Tibial nerve (tissue), 4 donors: ENCODE measurements at places on chromosomes 11 and 22.

- H3K27ac ChIP-seq: no peak overlapping the region
- H3K27me3 ChIP-seq: no peaks in the 10 kb centered on the region
- no peaks in the 10 kb centered on the region for H3K4me1 ChIP-seq
- H3K4me3 ChIP-seq: no peak overlapping the region
- no peak for DNase-seq
- H3K36me3 ChIP-seq: peaks cover 9% of the 10 kb centered on the region
Observed at GRCh38 chr22:28544431-28544868, 135.2 kb downstream of the TTC28 start.

GRCh38 chr11:102615077-102615893, 9.8 kb downstream of the MMP20 start:
- H3K4me3 ChIP-seq: no peak overlapping the region
- no peaks in the 10 kb centered on the region for H3K27me3 ChIP-seq
- DNase-seq: no peak

- H3K4me1 ChIP-seq: no peaks in the 10 kb centered on the region
- no peaks in the 10 kb centered on the region for H3K27me3 ChIP-seq
- no peak for DNase-seq
- H3K4me3 ChIP-seq: no peak overlapping the region
- no peak overlapping the region for H3K27ac ChIP-seq
Observed at GRCh38 chr11:99446400-99446799, 425.7 kb downstream of the CNTN5 start.

- no peak for DNase-seq
- H3K27ac ChIP-seq: no peak overlapping the region
- H3K4me3 ChIP-seq: peak overlapping the region; percentile 33
- H3K4me1 ChIP-seq: peaks cover 46% of the 10 kb centered on the region
Observed at GRCh38 chr11:31809857-31810778, 1.0 kb downstream of the PAX6 start.

- H3K36me3 ChIP-seq: no peaks in the 10 kb centered on the region
- H3K27me3 ChIP-seq: no peaks in the 10 kb centered on the region
- H3K4me1 ChIP-seq: no peaks in the 10 kb centered on the region
- no peak overlapping the region for H3K4me3 ChIP-seq
- no peak for DNase-seq
- H3K27ac ChIP-seq: no peak overlapping the region
Observed at GRCh38 chr11:57069942-57070341, 81.2 kb downstream of the OR5AK2 start.

DNA sequence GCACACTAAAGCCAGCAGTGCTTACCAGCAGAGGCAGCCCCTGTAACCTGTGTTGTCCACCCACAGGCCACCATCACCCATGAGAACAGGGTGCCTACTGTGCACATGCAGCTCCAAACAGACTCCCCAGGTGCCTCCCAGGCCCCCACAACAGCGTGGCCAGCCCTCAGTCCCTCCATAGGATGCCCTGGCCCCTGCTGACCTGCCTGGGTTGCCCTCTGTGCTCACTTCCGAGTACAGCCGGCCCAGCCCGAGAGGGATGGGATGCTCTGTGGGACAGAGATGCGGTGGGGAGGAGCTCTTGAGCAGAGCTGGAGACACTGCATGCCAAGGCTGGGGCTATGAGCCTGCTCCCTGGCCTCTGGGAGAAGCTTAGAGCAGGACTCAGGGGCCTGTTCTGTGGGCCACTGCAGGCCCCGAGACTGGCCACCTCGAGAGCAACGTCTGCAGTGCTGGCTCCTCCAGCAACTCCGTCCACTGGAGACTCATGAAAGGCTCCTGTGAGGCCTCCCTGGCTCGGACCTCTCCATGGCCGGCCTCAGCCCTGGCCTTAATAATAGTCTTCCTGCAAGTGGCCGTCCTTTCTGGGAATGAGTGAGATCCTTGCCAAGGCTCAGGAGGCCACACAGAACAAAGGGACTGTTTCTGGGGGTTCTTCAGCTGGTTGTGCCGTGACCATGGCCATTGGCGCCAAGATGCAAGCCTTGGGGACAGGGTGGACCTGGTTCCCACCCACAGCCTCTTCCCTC, 27.0 kb downstream of the FADS2 start:
- H3K36me3 ChIP-seq: no peaks in the 10 kb centered on the region
- H3K4me3 ChIP-seq: no peak overlapping the region
- peak overlapping the region; percentile 84 for H3K27ac ChIP-seq
- DNase-seq: no peak
- no peaks in the 10 kb centered on the region for H3K27me3 ChIP-seq

DNA sequence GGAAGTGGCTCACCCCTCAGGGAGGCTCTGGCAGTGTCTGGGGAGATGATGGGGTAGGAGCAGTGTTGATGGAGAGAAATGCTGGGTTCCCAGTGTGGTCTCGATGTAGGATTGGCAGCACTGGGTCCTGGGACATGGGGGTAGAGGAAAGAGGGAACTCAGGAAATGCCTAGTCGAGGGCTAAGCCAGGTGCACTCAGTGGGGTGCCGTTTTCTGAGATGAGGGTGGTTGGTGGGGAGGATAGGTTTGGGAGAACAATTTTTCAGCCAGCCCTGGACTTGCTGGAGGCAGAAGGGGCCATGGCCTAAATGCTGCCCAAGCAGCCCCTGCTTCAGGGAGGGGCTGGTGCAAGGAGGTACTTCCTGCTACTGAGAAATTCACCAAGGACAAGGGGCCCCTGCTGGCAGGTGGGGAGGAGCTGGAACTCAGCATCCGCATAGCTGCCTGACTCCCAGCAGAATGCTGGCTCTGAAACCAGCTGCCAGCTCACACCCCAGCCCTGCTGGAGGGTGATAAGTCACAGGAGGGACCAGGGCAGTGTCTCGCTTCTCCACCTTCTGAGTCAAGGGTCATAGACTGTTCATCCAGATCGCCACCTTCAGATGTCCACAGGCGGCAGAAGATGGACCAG, 6.0 kb downstream of the CCDC157 start:
- no peak overlapping the region for H3K27ac ChIP-seq
- no peak for DNase-seq
- H3K36me3 ChIP-seq: no peaks in the 10 kb centered on the region
- no peaks in the 10 kb centered on the region for H3K4me1 ChIP-seq
- H3K27me3 ChIP-seq: no peaks in the 10 kb centered on the region
- no peak overlapping the region for H3K4me3 ChIP-seq

DNA sequence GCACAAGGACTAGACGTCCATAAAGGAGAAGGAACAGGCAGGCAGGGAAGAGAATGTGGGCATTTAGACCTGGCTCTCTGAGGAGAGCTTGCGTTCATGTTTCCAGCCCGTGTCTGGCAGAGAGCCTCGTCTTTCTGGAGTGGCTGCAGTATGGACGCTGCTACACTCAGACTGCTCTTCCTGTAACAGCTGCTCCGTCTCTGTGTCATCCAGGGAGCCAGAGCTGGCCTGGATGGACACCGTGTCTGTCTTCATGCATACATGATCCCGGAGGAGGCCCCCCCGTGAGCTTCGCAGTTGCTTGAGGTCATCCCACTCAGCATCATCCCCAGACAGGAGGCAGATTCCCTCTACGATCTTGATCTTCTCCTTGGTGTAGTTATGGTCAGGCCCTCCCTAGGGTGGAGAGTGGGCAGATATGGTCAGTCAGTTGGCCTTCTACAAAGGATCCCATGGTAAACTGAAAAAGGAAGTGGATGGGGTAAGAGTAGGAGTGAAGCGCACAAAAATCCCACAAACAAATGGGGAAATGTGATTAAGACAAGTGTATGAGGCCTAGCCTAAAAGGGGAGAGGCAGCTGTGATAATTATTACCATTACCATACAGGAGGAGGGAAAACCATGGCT, 13.0 kb upstream of the CKAP5 start:
- no peak for DNase-seq
- H3K4me1 ChIP-seq: no peaks in the 10 kb centered on the region
- H3K36me3 ChIP-seq: peaks cover 26% of the 10 kb centered on the region
- H3K27ac ChIP-seq: no peak overlapping the region

DNA sequence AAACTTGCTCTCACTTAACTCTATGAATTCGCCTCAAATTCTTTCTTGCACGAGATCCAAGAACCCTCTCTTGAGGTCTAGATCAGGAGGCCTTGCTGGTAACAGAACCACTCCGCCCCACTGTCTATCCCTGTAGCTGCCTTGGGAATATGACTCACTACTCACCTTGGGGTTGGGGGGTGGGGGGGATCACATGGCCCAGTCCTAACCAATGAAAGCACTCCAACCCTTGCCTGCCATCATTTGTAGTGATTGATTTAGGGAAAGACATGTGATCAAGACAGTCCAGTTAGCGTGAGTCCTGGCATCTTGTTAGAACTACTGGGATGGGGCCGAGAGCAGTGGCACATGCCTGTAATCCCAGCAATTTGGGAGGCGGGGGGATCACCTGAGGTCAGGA, 4.8 kb upstream of the MRTFA start:
- H3K36me3 ChIP-seq: no peaks in the 10 kb centered on the region
- H3K27ac ChIP-seq: no peak overlapping the region
- peaks cover under 1% of the 10 kb centered on the region for H3K4me1 ChIP-seq
- no peaks in the 10 kb centered on the region for H3K27me3 ChIP-seq
- H3K4me3 ChIP-seq: no peak overlapping the region

GRCh38 chr11:12232160-12232559, 121.8 kb downstream of the MICAL2 start:
- H3K4me1 ChIP-seq: peaks cover 4% of the 10 kb centered on the region
- H3K36me3 ChIP-seq: no peaks in the 10 kb centered on the region
- no peaks in the 10 kb centered on the region for H3K27me3 ChIP-seq
- no peak overlapping the region for H3K4me3 ChIP-seq
- peak overlapping the region; percentile 85 for H3K27ac ChIP-seq
- no peak for DNase-seq

DNA sequence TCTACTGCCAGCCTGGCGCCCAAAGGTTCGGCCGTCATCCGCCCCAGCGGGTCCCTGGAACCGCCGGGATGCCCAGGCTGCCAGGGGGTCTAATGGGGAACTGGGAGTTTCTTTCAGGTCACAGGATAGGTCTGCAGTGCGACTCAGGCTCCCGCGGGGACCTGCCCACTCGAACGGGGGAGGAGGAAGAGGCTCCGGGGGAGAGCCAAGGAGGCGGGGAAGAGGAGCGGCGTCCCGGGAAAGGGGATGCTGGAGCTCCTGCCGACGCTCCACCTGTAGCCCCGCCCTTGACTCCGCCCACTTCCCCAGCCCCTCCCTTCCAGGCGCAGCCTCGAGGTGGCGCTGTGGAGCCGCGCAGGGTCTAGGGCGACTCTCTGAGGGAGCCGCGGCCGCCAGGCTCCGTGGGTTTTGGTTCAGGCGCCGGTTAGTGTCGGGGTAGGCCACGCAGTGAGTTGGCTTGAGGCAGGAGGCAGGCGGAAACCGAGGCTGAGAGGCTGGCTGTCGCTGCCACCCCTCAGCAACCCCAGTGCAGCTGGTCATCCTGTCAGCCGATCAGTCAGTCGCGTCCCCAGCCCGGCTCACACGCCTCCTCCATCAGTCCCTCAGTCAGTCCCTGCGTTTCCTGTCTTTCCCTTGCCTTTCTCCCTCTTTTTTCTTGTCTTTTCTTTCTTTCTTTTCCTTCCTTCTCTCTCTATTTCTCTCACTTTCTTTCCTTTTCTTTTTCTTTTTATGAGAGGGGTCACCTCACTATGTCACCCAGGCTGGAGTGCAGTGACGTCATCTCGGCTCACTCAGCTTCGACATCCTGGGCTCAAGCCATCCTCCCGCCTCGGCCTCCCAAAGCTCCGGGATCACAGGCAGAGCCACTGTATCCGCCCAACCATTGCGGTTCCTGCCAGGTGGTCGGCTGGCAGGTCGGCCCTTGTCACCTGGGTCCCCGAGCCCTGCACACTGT, 26.4 kb downstream of the YWHAH start:
- H3K27me3 ChIP-seq: no peaks in the 10 kb centered on the region
- H3K4me1 ChIP-seq: peaks cover 8% of the 10 kb centered on the region
- H3K4me3 ChIP-seq: peak overlapping the region; percentile 26
- no peaks in the 10 kb centered on the region for H3K36me3 ChIP-seq
- peak; percentile 47 for DNase-seq

GRCh38 chr11:14364322-14364721, 5.3 kb upstream of the RRAS2 start:
- H3K4me3 ChIP-seq: no peak overlapping the region
- H3K36me3 ChIP-seq: no peaks in the 10 kb centered on the region
- H3K27ac ChIP-seq: no peak overlapping the region
- H3K27me3 ChIP-seq: no peaks in the 10 kb centered on the region

GRCh38 chr11:23540101-23540561, 679.9 kb upstream of the CCDC179 start:
- H3K27ac ChIP-seq: no peak overlapping the region
- peaks cover 7% of the 10 kb centered on the region for H3K4me1 ChIP-seq
- H3K36me3 ChIP-seq: no peaks in the 10 kb centered on the region
- H3K27me3 ChIP-seq: no peaks in the 10 kb centered on the region
- DNase-seq: no peak
- H3K4me3 ChIP-seq: no peak overlapping the region

- DNase-seq: no peak
- no peak overlapping the region for H3K27ac ChIP-seq
- H3K36me3 ChIP-seq: no peaks in the 10 kb centered on the region
- no peaks in the 10 kb centered on the region for H3K4me1 ChIP-seq
Observed at GRCh38 chr11:45305874-45306623, 19.9 kb upstream of the SYT13 start.

GRCh38 chr22:21942407-21943343, 10.0 kb downstream of the PPM1F start:
- no peaks in the 10 kb centered on the region for H3K27me3 ChIP-seq
- DNase-seq: peak; percentile 50

DNA sequence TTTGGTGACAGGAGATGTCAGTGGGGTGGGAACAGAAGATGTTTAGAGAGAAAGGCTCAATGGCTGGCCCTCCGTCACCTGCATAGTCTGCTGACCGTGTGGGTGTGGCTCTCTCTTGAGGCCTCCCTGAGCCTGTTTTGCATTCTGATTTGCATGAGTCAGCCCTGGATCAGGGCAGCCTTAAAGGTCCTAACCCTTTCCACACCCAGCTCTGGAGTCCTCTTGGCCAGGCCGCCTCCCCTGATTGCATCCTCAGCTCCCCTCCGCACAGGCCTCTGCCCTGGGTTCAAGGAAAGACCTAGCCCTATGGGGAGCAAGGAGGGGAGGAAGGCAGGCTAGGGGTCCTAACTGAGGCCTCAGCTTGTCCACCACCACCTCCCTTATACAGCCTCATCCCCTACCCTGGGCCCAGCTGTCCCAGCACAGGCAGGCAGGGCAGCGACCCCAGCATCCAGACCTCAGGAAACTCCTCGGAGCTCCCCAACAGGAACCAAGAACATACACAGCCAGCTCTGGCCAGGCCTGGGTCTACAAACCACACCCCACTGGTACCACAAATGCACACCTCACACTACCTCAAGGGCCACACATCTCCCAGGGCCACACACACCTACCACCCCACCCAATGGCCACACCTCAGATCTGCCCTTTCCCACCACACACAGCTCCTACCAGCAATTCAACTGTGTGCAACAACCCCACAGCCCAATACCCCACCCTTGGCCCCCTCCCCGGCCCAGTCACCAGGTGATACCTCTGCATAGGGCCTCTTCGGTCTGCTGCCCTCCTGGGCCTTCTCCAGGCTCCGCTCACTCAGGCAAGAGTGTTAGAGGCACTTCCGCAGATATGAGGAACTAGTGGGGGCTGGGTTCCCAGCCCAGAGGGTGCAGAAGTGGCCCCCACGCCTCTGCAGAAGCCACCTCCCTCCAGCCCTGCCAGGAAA, 13.7 kb downstream of the ARAP1 start:
- H3K27ac ChIP-seq: no peak overlapping the region
- H3K4me3 ChIP-seq: no peak overlapping the region
- no peak for DNase-seq
- H3K36me3 ChIP-seq: no peaks in the 10 kb centered on the region
